ENCODE measurements at places on chromosomes 1 and 21.

GRCh38 chr1:145884675-145885074, 991 bp downstream of the ANKRD35 start:
- DNase-seq = no peak

GRCh38 chr21:26977746-26978145, 10.9 kb upstream of the ADAMTS5 start:
- no peak for DNase-seq

GRCh38 chr1:202207292-202207691, 13.7 kb downstream of the LGR6 start:
- no peak for DNase-seq

DNA sequence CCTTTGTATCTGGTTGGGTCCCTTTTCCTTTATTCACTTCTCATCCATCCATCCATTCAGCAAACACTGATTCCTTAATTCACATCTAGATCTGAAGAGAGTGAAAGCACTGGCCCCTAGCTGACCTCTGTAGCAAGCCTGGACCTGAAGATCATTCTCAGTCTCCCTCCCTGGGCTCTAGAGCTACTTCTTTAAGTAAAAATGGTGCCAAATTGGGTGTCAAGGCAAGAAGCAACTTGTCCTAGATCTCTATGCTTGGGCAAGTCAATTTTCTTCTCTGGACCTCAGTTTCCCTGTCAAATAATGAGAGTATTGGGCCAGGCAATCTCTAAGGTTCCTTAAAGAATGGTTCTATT, 36.1 kb downstream of the PLXNA2 start:
- DNase-seq = no peak

DNA sequence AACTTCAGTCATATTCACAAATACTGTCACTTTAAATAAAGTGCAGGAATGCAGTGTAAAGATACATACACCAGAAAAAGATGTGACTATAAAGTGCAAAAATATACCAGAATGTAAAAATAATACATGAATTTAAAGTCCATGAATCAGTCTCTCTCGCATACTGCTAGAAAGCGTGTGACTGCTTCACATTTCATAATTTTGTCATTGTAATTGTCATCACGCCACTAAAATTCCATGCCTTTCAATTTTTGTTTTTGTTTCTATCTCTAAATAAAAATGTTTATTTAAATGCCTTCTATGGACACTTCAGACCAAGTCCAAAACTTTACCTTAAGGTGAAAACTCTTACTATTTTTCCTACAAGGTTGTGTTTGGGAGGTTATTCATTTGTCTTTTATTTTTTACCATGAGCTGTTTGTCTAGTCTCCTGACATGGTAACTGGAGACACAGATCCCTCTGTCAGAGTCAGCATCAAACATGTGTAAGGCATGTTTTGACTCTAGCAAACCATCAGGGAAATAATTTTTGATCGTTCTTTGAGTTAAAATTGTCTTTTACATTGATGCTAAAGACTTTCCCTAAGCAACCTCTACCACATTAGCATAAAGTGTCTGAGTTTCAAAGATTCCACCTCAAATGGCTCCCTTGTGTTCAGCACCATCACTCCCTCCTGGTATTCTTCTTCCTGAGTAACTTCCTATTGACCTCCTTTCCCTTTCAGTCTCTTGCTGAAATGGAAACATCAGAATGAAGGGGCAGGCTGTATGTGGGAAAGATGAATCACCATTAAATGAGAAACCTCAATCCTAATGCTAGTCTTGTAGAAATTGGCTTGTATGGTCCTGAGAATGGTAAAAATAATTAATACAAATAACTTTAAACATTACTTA, 14.0 kb upstream of the AIM2 start:
- DNase-seq = no peak

DNA sequence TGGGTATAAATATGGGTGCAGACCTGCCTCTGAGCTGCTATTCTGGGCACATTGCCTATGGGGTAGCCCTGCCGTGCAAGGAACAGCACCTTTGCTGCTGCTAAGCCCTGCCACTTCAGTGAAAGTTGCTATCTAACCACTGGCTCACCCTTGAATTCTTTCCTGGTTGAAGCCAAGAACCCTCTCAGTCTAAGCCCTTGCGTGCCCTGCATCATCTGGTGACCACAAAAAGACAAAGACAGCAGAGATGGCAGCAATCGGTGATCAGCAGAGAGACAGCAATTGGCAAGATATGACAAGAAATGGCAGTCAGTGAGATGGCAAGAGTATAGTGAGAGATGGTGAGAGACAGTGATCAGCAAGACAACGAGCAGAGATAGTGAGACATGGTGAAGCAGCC, 418.3 kb downstream of the MATN1 start:
- DNase-seq = no peak

DNA sequence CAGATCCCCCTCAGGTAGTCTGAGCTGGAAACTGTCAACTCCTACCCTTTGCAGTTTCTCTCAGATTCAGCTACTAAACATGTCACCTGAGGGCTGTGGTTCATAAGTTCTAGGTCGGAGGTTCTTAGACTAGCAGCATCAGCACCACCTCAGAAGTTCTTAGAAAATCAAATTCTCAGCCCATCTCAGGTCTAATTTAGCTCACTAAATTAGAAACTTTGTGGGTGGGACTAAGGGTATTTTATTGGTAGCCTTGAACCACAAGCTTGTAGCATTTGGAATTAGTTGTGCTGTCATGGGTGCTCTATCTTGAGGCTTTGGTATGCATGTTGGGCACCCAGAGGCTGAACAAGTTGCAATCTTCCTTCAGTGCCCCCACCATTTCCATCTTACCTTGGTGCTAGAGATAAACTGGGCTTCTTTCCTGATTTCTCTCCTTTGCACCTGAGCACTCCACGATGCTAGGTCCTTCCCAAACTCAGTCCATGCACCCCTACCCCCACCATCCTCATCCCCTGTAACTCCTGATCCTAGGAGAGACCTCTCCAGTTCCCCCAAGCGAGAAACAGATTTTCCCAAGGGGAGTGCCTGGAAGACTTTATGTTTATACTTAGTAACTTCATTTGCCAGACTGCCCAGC, 54.2 kb downstream of the S1PR1 start:
- DNase-seq = no peak

GRCh38 chr1:174367892-174368291, 79.9 kb upstream of the GPR52 start:
- no peak for DNase-seq

DNA sequence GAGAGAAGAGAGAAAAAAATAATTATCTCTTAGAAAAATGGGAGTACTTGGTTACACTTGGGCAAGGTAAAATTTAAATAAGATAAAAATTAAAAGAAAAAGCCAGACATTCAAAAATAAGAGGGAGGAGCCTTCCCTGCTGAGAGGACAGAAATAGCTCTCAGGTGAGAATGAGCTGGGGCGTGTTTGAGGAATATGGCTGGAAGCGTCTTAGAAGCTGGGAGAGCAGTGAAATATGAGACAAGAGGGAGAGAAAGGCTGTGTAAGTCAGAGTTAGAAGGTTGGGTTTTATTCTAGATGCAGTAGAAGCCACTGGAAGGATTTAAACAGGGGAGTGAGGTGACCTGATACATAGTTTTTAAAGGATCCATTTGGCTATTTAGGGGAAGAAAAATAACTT, 154.2 kb upstream of the L1TD1 start:
- DNase-seq = no peak

GRCh38 chr1:39268112-39268581, 63.7 kb downstream of the MACF1 start:
- DNase-seq = no peak

DNA sequence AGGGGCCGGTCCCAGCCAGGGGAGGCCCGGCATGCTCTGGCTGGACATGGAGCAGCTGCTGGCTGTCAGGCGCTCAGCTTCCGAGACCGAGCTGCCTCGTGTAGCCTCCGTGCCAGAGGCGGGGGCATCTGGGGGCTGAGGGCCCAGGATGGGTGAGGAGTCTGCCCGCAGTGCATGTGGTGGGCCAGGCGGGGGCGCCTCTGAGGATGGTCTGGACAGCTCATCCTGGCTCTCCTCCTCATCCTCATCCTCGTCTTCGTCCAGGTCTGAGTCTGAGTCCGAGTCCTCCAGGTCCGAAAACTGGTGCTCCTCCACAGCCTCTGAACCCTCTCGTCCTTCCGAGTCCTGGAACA, 28.9 kb upstream of the EDN2 start:
- no peak for DNase-seq

DNA sequence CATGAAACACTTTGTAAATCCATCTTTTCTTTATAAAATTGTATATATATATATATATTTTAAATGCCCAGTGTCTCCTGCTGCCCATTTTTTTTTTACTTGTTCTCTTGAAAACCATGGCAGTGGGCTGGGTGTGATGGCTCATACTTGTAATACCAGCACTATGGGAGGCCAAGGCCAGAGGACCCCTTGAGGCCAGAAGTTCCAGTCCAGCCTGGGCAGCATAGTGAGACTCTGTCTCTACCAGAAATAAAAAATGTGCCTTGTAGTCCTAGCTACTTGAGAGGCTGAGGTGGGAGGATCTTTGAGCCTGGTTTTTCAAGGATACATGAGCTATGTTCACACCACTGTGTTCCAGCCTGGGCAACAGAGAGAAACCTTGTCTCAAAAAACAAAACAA, 62.2 kb downstream of the HS2ST1 start:
- DNase-seq = no peak

DNA sequence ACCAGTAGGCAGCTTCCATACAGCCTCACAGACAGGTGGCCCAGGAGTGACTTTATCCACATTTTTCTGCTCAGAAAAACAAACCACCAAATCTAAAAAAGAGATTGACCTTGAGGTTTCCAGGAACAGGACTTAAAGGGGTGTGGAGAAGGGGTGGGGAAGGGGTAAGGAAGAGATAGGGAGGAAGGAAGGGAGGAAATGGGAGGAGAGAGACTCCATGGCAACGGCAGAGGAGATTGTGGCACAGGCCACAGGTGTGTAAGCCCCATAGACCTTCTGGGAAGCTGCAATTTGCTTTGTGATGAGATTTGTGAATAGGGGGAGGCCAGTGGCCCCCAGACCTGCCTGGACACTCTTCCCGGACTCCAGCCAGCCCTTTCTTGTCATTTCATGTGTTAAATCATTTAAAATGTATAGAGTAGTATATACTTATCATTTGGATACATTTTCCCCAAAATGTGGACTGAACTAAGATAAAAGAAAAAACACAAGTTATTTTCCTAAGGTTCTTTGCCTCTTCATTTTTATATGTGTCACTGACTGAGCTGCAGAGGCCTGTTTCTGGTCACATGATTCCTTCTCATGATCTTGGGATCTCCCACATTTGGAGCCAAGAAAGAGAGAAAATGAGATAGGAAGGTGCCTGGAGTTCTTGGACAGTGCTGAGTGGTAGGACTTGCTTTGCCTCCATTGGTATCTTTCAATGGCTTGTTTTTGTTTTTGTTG, 55.5 kb downstream of the CLIC6 start:
- DNase-seq = no peak

DNA sequence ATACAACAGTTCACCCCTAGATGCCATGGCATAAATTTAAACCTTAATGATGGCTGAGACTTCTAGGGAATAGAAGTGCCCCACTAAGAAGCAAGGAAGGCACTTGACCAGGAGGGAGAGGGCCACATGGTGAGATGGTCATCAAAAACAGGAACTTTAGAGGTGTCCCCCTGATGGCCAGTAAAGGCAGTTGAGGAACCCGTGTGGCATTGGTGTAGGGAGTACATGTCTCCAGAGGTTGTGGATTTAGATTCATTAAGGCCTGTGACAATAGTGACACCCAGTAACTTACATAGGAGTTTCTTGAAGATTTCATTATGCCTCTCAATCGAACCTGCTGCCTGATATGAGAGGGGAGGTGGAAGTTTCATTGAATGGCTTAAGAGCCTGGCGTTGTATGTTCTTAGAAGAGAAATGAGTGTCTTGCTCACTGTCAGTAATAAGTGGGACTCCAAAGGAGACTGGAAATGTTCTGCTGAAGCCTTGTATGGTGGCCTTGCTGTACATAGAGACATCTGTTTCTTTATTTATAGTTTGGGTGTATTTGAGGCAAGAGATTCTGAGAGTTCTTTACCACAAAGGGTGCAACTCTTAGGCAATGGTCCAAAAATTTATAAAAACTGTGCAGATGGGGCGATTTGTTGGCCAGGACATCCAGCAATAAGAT, 27.9 kb downstream of the EDARADD start:
- no peak for DNase-seq

DNA sequence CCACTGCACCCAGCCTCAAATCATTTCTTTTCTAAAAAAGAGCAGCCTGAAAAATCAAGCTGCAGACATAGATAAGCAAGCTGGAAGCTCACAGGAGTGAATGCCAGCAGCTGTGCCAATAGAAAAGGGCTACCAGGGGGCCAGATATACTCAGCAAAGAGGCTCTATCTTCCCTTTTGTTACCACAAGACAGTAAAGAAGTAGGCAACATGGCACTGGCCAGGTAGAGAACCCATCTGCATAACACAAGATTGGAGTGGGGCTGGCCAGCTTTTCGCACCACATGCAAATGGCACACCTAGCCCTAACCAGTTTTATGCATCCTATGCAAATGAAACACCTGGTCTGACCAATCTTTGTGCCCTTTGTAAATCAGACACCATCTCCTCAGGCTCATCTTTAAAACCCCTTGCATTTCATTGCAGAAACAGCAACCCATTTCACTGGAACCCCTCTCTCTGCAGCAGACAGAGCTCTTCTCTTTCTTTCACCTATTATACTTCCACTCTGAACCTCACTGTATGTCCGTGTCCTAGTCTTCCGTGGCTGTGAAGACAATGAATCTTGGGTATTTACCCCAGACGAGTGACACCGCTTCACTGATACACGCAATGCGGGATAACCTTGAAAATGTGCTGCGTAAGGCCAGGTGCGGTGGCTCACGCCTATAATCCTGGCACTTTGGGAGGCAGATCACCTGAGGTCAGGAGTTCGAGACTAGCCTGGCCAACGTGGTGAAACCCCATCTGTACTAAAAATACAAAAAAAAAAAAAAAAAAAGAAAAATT, 15.1 kb downstream of the CASP9 start:
- DNase-seq = no peak

GRCh38 chr1:32949519-32949918, 15.1 kb downstream of the RNF19B start:
- no peak for DNase-seq

DNA sequence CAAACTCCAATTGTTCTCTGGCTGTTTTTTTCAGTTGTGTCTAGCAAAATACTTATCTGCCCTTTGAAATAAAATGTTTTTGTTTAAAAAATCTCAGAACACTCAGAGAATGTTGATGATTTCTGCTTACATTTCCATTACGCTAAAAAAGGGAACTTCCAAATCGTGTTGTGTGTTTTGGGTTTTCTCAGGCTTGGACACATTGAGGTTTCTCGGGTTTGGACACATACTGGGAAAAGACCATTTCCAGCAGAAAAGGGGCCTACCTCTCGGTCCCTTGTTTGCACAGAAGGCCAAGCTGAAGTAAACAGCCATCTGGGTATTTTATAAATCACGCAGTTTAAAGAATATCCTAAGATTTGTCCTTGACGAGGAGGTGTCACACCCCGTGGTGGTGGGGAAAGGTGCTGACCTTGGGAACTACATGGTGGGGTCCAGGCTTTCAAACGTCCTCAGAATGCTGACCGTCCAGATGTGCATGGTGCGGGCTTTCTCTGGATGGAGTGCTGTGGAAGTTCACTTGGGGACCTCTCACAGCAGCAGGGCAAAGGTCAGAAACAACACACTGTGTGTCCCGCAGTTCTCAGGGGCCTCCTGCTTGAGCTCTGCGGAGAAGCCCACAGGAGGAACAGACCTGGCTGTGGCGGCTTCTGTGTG, 67.8 kb downstream of the SLC37A1 start:
- DNase-seq = no peak

GRCh38 chr1:235908742-235909520, 42.2 kb upstream of the LYST start:
- DNase-seq = no peak

- DNase-seq = no peak
These were observed 480.4 kb upstream of the CAMK1G start for GRCh38 chr1:209103092-209103491.

Data from activated CD8-positive, alpha-beta memory T cell treated with anti-CD3 and anti-CD28 coated beads, Interleukin-2, amount 50 U/mL, for 4 hours (primary cell).